Aortic smooth muscle cell (primary cell): ENCODE measurements at places on chromosomes 3 and 15. TPM values are rescaled to one million over a fixed set of nuclear protein-coding genes. Genes with fewer than 3 reads are reported as not detected.

The PLIN1 gene
- 0.12 and 0.26 TPM in 2 replicates for total RNA-seq

The MAGI1 gene
- total RNA-seq = 10.6 and 11.0 TPM in 2 replicates

The PIERCE2 gene
- 2.4 TPM in 2 replicates for total RNA-seq

The CACNA1D gene
- total RNA-seq = 0.13 and 0.44 TPM in 2 replicates

The DUOX2 gene
- not detected in 2 replicates for total RNA-seq

The CAND2 gene
- 2.9 and 4.1 TPM in 2 replicates for total RNA-seq

The AP4E1 gene
- total RNA-seq = 11.3 and 11.4 TPM in 2 replicates

The RBPMS2 gene
- under 0.01 TPM in 1 of 2 replicates, not detected in the other for total RNA-seq

The ISLR2 gene
- not detected in 2 replicates for total RNA-seq

The IGF2BP2 gene
- total RNA-seq = 1.6 and 2.4 TPM in 2 replicates

The LRRFIP2 gene
- 49.1 and 62.4 TPM in 2 replicates for total RNA-seq

The ATP13A5 gene
- not detected in 2 replicates for total RNA-seq

The ANKRD63 gene
- total RNA-seq = not detected in 2 replicates

The GOLGA8H gene
- total RNA-seq = 1.1 and 1.8 TPM in 2 replicates

The NECTIN3 gene
- total RNA-seq = 41.7 and 50.3 TPM in 2 replicates

The IL20RB gene
- 0.31 and 0.53 TPM in 2 replicates for total RNA-seq

The FAM107A gene
- total RNA-seq = 0.99 and 1.2 TPM in 2 replicates

The C3orf85 gene
- not detected in 2 replicates for total RNA-seq

The SLC22A13 gene
- total RNA-seq = 0.13 and 0.31 TPM in 2 replicates

The PRSS50 gene
- not detected in 2 replicates for total RNA-seq

The IL17RE gene
- 3.5 and 4.4 TPM in 2 replicates for total RNA-seq

The ACKR2 gene
- total RNA-seq = 0.06 and 0.26 TPM in 2 replicates

The RAB5A gene
- total RNA-seq = 65.3 and 77.2 TPM in 2 replicates

The ROPN1 gene
- not detected in 2 replicates for total RNA-seq

The PLSCR5 gene
- total RNA-seq = not detected in 2 replicates

The PLCH1 gene
- 0.06 and 0.13 TPM in 2 replicates for total RNA-seq

The UACA gene
- total RNA-seq = 162 and 177 TPM in 2 replicates

The SLC35G2 gene
- 11.4 and 16.2 TPM in 2 replicates for total RNA-seq

The ANKRD34C gene
- total RNA-seq = not detected in 2 replicates

The PRR20G gene
- total RNA-seq = not detected in 2 replicates

The ABHD14A gene
- 12.2 and 12.8 TPM in 2 replicates for total RNA-seq

The CCNB2 gene
- total RNA-seq = 24.0 and 25.8 TPM in 2 replicates

The WNT7A gene
- not detected in 2 replicates for total RNA-seq

The UROC1 gene
- not detected in 2 replicates for total RNA-seq

The SYNPR gene
- not detected in 2 replicates for total RNA-seq

The POLQ gene
- total RNA-seq = 5.3 and 7.0 TPM in 2 replicates

The PARP15 gene
- total RNA-seq = 0.26 and 0.31 TPM in 2 replicates

The TLR9 gene
- under 0.01 TPM in 1 of 2 replicates, not detected in the other for total RNA-seq

The FBXO40 gene
- not detected in 2 replicates for total RNA-seq

The CLDN16 gene
- total RNA-seq = not detected in 2 replicates

The PIAS1 gene
- 10.2 and 16.0 TPM in 2 replicates for total RNA-seq

The RNU5B-1 gene
- not detected in 2 replicates for total RNA-seq

The LRRC31 gene
- not detected in 2 replicates for total RNA-seq

The SLC28A2 gene
- not detected in 2 replicates for total RNA-seq

The C3orf20 gene
- 0.13 TPM in 1 of 2 replicates, not detected in the other for total RNA-seq

The ATOSA gene
- 24.4 and 37.7 TPM in 2 replicates for total RNA-seq
